ENCODE measurements at places on chromosomes 16 and 17.

- DNase-seq = no peak
These were observed 43.4 kb downstream of the CYB5D2 start for GRCh38 chr17:4186357-4186881.

DNA sequence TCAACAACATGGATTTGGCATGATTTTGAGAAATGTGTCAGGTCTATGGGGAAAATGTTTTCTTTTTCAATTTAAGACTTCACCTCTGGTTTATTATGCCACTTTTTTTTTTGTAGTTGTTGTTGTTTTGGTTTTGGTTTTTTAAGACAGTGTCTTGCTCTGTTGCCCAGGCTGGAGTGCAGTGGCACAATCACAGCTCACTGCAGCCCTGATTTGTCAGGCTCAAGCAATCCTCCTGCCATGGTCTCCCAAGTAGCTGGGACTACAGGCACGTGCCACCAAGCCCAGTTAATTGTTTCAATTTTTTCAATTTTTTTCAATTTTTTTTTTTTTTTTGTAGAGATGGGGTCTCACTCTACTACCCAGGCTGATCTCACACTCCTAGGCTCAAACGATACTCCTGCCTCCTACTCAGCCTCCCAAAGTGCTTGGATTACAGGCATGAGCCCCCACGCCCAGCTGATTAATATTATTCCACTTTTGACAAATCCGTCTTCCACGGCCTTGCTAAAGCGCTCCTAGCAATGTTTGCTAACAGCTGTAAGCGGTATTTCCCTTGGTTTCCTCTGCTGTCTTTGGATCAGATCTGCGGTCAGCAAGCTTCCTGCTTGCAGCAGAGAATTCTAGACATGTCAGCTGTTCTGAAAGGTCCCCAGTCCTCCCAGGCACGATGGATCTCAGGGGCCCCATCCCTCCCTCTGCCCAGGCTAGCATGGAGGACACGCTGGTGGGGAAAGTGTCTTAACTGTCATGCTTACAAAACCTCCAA is 7.0 kb upstream of the MILR1 start:
- no peak for DNase-seq

- DNase-seq = no peak
These were observed 858 bp upstream of the ASPSCR1 start for GRCh38 chr17:81976332-81977210.

GRCh38 chr16:86692426-86692825 is 114.1 kb downstream of the FOXL1 start:
- DNase-seq = no peak

- no peak for DNase-seq
These were observed 296.7 kb upstream of the IRX5 start for GRCh38 chr16:54633943-54634362.

GRCh38 chr16:17258848-17259713 is 211.7 kb downstream of the XYLT1 start:
- DNase-seq = no peak

DNA sequence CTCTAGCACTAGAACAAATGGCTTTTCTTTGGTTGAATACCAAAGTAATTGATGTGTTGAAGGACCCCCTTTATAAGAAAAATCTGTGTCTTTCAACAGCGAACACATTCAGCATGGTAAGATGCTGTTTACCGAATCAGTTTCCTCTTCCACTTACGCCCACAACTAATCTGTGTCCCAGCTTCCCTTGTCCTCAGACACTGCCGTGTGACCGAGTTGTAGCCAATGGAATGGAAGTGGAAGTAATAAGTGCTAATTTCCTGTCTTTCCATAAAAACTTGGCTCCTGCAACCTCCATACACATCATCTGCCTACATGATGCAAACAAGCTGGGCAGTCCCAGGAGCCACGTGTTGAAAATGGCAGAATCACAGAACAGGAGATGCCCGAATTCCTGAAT is 10.4 kb downstream of the CDIPT start:
- no peak for DNase-seq

- DNase-seq = no peak
These were observed 2.2 kb upstream of the KRT19 start for GRCh38 chr17:41530062-41531048.

GRCh38 chr16:17476414-17477259 is 5.9 kb upstream of the XYLT1 start:
- peak; percentile 45 for DNase-seq

- DNase-seq = no peak
These were observed 52.1 kb downstream of the CACNG3 start for GRCh38 chr16:24308200-24308599.

- no peak for DNase-seq
These were observed 133.3 kb downstream of the CA10 start for GRCh38 chr17:52025236-52025635.

DNA sequence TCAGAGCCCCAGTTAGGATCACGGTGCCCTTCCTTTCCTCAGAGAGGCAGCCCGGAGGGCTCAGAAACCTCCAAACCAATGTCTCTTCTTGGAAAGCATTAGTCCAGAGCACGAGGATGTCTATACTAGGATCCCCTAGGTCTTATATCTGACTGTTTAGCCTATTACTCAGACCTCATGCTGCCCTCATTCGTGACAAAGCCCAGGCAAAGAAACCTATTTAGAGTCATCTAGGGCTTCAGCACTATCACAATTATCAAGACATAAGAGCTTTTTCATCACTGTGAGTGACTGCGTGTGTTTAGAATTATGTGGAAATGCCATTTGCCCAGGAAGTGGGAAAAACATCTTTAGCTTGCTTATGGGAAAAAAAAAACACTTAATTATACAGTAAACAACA is 159.8 kb upstream of the NOL11 start:
- DNase-seq = no peak

DNA sequence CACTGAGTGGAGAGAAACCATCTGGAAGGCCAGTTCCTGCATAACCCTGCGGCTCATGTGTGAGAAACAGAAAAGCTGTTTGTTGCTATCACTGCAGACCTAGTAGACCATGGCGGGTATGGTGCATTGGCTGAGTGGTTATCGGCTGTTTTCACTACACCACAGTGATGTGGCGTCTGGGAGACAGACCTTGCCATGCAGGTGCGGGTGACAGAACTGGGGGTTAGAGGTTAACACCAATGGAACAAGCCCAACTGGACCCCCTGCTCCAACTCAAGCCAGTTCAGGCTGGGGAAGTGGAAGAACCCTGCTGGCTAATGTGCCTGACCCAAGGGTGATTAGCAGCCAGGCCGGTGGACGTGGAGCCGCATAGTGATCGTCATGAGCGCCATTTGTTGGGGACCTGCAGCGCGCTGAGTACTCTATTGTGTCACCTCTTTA is 91.9 kb downstream of the IRF8 start:
- no peak for DNase-seq

GRCh38 chr17:76558198-76559095 is 18.6 kb downstream of the PRCD start:
- no peak for DNase-seq

GRCh38 chr16:85464383-85465305 is 148.5 kb upstream of the GSE1 start:
- no peak for DNase-seq

- no peak for DNase-seq
These were observed 44.4 kb downstream of the ZNF778 start for GRCh38 chr16:89261691-89262563.

DNA sequence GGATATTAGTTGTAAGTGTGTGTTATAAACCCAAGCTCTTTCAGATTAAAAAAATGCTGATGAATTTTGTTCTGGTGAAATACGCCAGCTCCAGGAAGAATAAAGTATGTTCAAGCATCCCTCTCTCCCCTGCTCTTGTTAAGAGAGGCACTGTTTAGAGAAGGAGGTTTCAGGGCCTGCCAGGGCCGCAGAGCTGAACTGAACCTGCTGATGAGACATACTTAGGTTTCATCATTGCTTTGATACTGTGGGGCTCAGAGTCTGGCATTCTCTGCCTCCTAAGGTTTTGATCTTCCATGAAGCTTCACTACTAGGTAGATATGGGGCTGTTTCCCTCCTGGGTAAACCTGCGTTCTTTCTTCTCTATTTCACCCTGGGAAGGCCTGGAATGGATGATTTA is 175.3 kb upstream of the FAM20A start:
- no peak for DNase-seq

DNA sequence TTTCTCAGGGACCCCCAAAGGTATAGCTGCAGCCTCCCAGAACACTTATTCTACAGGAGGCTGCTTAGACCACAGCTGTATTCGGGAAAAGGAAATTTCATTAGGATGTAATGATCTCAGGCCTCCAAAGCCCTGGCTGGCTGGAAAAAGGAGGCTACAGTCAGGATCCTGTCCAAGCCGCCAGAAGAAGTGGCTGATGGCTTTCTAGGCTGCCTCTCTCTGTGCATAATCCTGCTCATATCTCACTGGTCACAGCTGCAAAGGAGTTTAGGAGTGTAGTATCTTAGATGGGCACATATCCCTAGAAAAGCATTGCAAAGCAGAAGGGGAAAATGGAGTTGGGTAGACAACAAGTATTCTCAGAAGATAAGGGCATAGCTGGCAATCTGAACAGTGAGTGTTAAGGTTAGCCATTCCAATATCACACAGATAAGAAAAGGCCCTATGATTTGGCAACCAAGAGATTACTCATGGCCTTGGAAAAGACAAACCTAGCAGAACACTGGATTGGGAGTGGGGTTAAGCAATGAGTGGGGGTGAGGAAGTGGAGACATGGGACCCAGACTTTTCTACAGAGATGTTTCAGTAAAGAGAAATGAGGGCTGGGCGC is 26.0 kb upstream of the PRKCA start:
- no peak for DNase-seq

DNA sequence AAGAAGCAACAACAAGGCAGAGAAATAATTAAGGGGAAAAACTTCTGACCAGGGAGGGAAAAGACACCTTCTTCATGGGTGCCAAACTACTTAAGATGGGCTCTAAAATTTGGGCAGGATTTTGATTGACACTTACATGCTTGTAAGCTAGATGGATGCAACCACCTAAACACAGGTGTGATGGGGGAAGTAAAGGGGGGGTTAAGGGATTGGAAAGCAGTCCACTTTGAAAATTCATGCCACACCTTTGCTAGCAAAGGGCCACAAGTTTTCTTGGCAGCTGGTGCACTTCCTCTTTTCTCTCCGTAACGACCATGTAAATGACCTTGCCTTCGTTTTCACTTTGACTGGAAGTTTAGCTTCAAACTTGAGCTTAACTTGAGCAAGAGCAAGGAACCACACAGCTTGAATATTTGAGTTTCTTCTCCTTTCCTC is 14.3 kb upstream of the PRKAR1A start:
- no peak for DNase-seq

DNA sequence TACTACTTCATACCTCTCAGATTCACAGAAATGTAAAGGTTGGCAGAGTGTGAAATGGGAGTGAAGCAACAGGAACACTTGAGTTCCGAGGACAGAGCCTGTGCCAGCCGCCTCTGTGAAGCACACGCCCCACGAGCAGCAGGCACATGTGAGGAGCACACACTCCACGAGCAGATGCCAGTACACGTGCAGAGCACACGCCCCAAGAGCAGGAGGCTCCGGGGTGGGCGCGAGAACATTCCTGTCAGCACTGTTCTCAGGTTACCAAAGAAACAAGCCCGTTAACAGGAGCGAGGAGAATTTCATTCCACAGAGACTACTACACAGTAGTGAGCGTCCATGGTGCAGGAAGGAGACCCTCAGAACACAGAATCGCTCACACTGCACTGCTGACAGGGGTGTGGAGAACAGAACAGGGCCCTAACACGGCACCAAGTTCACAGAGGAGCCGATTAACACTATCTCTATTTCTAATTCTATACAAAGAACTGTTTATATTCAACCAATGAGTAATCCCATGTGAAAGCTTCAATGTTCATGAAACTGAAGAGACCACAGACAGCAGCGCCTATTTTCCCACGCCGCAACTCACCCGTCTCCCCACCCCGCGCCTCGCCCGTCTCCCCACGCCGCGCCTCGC is 40.1 kb downstream of the KLHDC4 start:
- DNase-seq = no peak

- DNase-seq = no peak
These were observed 36.9 kb upstream of the KLHDC4 start for GRCh38 chr16:87802670-87803069.

DNA sequence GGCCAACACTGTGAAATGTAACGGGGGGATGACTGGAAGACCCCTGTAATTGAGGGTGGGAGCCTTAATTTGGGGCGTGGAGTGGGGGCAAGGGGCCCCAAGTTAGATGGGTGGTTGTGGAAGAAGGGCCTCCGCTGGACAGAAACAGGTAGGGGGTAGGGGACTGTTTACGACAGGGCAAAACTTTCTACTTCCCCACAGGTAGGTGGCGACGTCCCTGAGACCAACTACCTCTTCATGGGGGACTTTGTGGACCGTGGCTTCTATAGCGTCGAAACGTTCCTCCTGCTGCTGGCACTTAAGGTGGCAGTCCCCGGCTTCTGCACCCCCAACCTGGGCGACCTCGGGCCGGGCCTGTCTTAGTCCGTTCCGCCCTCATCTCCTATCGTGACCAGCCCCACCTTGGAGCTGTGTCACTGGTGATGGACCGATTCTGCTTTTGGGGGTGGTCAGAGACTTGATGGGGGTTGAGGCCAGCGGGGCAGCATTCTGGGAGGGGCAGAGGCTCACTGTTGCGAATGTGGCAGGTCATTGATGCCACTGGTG is 6.8 kb downstream of the PPP4C start:
- DNase-seq = no peak

DNA sequence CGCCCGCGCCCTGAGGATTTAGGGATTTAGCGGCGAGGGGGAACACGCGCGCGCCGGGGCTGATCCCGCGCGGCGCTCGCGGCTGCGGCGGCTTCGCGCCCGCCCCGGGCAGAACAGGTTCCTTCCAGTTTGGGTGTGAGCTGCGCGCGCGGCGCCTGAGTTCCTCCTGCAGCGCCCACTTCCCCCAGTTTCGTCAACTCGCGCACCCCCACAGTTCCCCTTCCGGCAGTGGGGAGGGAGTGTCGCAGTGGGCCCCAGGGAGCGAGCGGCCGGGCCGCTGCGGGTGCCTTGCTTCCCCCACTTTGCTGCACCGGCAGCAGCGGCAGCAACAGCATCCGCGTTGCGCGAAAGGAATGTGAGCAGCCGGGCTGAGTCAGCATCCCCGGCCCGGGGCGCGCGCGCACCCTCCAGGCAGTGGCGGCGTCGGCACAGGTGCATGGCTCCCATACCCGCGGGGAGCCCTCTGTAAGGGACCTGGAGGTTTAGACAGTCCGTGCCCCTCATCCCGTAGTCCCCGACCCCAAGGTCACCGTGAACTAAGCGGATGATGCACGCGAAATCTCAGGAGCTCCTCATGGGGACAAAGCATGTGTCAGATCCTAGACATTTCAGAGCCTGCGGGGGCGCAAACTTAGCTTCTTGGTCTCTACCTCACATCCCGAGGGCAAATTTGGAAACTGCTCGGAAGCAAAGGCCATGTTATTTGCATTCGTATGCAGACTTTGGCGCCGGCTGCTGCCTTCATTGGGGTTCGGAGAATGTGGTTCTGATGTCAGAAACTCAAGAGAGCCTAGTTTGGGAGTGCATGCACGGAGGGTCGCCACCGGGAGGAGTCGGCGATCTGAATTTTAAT is 767 bp downstream of the ARSG start:
- peak; percentile 88 for DNase-seq

- peak; percentile 40 for DNase-seq
These were observed 11.6 kb downstream of the KRT33A start for GRCh38 chr17:41338961-41339485.

DNA sequence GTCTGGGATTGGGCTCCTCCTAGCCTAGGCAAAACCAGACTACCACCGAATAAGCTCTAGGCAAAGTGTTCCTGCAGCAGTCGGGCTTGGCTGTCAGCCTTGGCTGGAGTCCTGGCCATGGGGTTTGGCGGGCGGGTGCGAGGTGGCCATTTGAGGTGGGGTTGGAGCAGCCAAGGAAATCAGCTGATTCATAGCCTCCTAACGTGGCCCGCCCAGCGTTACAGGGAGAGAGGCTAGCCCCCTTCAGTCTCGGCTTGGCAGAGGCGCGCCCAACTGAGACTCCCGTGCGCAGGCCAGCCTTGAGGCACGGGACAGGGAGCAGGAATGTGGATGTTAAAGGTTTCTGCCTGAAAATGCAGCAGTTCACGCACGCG is 1.9 kb downstream of the PMP22 start:
- DNase-seq = no peak

All from activated CD4-positive, alpha-beta T cell treated with anti-CD3 and anti-CD28 coated beads, Interleukin-2, amount 50 U/mL, for 1 hour (primary cell).